ENCODE measurements at places on chromosomes 7 and 10. TPM values are rescaled to one million over a fixed set of nuclear protein-coding genes. Genes with fewer than 3 reads are reported as not detected.

- H3K27me3 ChIP-seq, result no peaks in the 10 kb centered on the region
- H3K4me1 ChIP-seq, result no peaks in the 10 kb centered on the region
- DNase-seq, result no peak
- H3K4me3 ChIP-seq, result no peak overlapping the region
Measured at GRCh38 chr7:107833684-107834106, 30.7 kb upstream of the SLC26A3 start.

DNA sequence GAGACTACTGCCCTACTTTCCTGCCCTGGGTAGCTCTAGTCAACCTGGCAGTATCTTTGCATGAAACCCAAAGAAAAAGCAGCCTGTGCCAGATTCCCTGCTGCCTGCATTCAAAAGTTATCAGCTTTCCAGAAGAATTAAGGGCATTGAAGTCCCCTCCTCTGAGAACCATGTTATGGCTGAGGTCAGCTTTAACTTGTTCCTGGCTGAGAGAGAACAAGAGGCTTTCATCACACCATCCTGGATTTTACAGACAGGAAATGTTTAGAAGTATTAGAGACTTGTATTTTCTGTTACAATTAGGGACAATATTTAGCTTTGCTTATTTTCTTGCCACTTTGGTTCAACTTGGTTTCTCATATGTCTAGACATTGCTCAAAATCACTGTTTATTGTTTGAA is 238.8 kb downstream of the ARL4A start:
- H3K4me3 ChIP-seq, result no peak overlapping the region
- no peaks in the 10 kb centered on the region for H3K27me3 ChIP-seq
- DNase-seq, result no peak
- no peaks in the 10 kb centered on the region for H3K4me1 ChIP-seq

DNA sequence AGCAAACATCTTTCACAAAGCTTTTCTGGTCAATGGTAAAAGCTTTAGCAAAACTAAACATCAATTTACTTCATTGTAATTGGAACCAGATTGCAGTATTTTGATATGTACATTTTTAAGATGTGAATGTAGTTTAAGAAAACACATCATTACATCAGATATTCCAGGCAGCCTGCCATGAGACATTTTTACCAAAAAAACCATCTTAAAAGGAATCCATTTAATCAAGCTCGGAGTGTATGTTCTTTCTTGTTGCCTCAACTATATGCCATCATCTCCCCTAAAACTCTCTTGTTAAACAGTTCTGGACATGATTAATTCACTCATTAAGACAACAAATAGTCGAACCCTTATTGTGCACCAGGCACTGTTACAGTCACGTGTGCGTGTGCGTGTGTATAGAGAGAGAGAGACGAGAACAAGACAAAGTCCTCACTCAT is 97.5 kb downstream of the UBE2H start:
- no peaks in the 10 kb centered on the region for H3K36me3 ChIP-seq
- DNase-seq, result no peak
- no peak overlapping the region for H3K4me3 ChIP-seq

- H3K27me3 ChIP-seq, result no peaks in the 10 kb centered on the region
- no peaks in the 10 kb centered on the region for H3K36me3 ChIP-seq
- no peak for DNase-seq
- no peaks in the 10 kb centered on the region for H3K4me1 ChIP-seq
- no peak overlapping the region for H3K27ac ChIP-seq
Measured at GRCh38 chr7:52639126-52639525, 396.3 kb upstream of the POM121L12 start.

GRCh38 chr7:86790383-86790782 is 146.7 kb downstream of the GRM3 start:
- no peaks in the 10 kb centered on the region for H3K36me3 ChIP-seq
- no peaks in the 10 kb centered on the region for H3K27me3 ChIP-seq
- no peak overlapping the region for H3K27ac ChIP-seq
- H3K4me1 ChIP-seq, result no peaks in the 10 kb centered on the region
- DNase-seq, result no peak

The PLEKHS1 gene
- total RNA-seq, result 0.14 TPM

DNA sequence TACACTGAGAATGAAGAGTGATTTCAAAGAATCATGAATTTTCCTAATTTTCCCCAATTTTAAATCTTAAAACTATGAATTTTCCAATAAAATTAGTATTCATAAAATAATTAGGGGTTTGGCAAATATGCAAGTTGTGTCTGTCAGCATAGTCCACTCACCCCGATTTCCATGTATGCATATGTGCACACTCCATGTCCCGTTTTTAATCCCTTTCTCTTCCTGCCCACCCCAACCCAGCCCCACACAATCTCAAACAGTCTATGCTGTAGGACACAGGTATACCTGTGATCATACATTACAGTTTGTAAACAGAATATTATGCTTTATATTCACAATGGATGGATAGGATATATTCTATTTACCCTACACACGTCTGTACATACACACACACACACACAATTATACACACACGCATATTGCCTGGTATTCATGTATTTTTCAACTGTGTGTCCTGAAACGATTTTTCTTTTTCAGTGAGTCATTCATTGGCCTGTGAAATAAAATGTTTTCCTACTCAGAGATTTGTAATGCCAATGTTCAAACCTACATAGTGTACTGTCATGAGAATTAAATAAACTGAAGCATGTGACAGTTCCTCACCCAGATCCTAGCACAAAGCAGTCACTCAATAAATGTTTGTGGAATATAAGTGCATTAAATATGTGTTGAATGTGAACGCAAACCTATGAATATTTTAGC is 144.3 kb downstream of the PDE1C start:
- no peak for DNase-seq
- H3K27ac ChIP-seq, result no peak overlapping the region
- H3K27me3 ChIP-seq, result no peaks in the 10 kb centered on the region
- no peak overlapping the region for H3K4me3 ChIP-seq
- H3K4me1 ChIP-seq, result no peaks in the 10 kb centered on the region

The CD36 gene
- total RNA-seq, result 114 TPM

The PLXNA4 gene
- 1.1 TPM for total RNA-seq

The CLEC5A gene
- total RNA-seq, result 11.6 TPM

The MRC1 gene
- 77.4 TPM for total RNA-seq

GRCh38 chr10:34031400-34031799 is 696.9 kb upstream of the NRP1 start:
- no peaks in the 10 kb centered on the region for H3K36me3 ChIP-seq
- H3K27me3 ChIP-seq, result no peaks in the 10 kb centered on the region
- no peak overlapping the region for H3K4me3 ChIP-seq
- no peak overlapping the region for H3K27ac ChIP-seq
- no peak for DNase-seq
- no peaks in the 10 kb centered on the region for H3K4me1 ChIP-seq

Measured in upper lobe of left lung (tissue), 6 donors.